ENCODE measurements at places on chromosomes 5 and 9.

DNA sequence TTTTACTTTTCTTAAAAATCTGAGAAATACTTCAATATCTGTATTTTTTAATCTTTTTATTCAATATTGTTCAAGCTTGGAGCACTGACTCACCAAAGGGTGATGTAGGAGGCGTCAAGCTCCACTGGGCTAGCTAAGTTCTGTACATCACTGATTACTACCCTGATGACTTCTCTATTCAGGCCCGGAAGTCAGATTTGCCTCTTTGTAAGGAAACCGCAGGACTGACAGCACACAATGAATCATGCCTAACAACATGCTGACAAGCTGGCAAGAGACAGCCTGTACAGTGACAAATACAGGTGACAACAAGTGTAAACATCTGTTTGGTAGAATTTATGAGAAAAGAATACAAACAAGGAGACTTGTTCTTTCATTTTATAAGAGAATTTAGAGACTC, 627.9 kb upstream of the RORB start:
- DNase-seq, result peak; percentile 61

GRCh38 chr9:93112116-93112863, 16.3 kb downstream of the CARD19 start:
- DNase-seq, result no peak

DNA sequence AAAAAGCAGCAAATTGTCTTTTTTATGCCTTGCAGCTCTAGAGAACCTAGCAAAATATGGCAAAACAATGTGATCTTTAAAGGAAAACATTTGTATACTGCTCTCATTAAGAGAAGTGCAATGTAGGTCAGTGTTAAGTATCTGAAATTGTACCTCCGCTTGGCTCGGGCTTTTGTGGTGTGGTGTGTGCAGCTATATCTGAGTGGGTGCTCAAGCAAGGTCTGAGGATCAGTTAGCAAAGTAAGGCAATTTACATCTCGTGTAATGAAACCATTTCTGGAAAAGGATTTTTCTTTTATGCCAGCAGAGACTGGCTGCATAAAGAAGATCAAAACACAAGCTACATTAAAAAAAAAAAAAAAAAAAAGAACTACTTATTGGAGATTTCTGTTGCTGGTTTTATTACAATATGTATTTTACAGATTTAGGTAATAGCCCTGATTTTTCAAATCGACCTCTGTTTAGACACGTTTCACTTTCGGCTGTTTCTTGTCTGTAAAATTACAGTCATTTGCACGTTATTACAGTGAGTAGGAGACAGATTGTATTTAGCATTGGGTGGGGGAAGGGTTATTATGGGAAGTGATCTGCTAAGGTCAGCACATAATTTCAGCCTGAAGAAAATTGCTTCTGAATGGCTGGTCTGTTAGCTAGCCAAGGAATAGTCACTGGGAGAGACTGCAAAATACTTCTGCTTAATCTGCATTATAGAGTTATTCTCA, 7.9 kb upstream of the ZNF608 start:
- DNase-seq, result peak; percentile 41

- DNase-seq, result no peak
Observed at GRCh38 chr5:74290634-74291241, 349.8 kb downstream of the ENC1 start.

GRCh38 chr9:131997076-131997475, 82.6 kb downstream of the MED27 start:
- DNase-seq, result no peak

- no peak for DNase-seq
Observed at GRCh38 chr5:130605234-130605633, 559.8 kb downstream of the HINT1 start.

GRCh38 chr5:87113861-87114260, 153.8 kb upstream of the RASA1 start:
- peak; percentile 7 for DNase-seq

- DNase-seq, result peak; percentile 46
Observed at GRCh38 chr5:77936365-77936693, 160.2 kb upstream of the TBCA start.

DNA sequence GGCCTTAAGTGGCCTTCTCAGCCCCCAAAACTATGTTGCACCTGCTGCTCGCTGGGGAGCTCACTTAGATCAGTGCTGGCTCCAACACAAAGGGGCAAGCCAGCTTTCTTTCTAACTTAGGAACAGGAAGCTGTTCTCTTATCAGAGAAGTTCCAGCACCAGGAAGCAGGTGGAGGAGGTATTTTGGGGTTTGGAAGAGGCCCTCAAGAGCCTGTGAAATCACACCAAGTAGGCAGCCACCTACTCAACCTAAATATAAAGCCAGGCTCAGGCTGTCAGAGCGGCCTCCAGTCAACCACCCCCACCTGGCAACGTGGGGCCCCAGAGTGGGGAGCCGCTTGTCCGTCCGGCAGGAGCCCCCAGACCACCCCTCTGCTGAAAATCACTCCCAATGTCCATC, 152.8 kb downstream of the OLFM1 start:
- no peak for DNase-seq

- no peak for DNase-seq
Observed at GRCh38 chr5:133895979-133896845, 72.2 kb downstream of the C5orf15 start.

DNA sequence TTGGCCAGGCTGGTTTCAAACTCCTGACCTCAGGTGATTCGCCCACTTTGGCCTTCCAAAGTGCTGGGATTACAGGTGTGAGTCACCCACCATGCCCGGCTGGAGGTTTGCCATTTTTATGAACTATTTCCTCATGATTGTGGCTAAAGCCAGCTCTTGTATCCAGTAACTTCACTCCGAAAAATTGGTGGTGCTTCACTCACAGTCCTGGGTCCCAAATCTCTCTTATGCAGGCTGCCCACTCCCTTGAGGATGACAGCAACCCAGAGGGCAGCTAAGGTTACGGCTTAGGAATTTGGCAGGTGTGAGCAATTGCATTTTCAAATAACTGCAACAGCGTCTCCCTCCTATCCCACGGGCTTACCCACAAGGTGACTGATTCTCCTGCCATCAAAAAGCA, 23.4 kb upstream of the FUBP3 start:
- DNase-seq, result no peak

- no peak for DNase-seq
Observed at GRCh38 chr9:117021906-117022305, 334.8 kb downstream of the TRIM32 start.

- no peak for DNase-seq
Observed at GRCh38 chr9:133920471-133920870, 71.7 kb downstream of the VAV2 start.

DNA sequence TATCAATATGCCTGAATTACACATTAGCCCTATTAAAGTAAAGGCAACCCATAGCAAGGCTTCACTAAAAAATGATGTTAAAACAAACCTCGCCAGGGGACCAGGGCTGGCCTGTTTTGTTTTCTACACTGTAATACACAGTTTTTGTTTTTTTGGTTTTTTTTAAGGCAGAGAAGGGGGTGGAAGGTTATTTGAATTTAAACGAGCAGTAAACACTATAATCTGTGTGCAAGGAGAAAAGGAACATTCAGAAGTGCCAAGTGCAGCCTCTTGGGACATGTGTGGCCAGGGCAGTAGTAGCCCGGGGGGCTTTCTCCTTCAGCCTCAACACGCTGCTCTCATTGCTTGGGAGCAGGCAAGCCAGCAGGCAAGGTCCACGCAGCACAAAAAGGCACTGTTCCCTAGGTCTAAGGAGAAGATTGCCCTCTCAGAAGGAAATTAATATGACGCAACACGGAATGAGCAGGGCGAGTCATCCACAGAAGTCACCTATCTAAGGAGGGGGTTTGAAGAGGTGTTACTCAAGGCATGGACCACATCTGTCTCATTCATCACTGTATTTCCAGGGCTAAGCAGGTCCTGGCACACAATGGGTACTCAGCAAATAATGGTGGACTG, 16.2 kb downstream of the SIL1 start:
- no peak for DNase-seq

- no peak for DNase-seq
Observed at GRCh38 chr5:96141749-96142148, 180.1 kb upstream of the ELL2 start.

GRCh38 chr5:28914297-28914696, 1875.9 kb upstream of the CDH9 start:
- DNase-seq, result no peak

- no peak for DNase-seq
Observed at GRCh38 chr5:89537800-89538199, 654.8 kb upstream of the MEF2C start.

- DNase-seq, result no peak
Observed at GRCh38 chr9:119368681-119369581, at the start of gene BRINP1. TSS of gene BRINP1 (minus strand) at chr9:119369435. CDS start at chr9:119313355, 56,080 bp downstream.

- no peak for DNase-seq
Observed at GRCh38 chr5:10365782-10366181, 12.3 kb downstream of the MARCHF6 start.

GRCh38 chr5:72860499-72860898, 44.0 kb downstream of the TNPO1 start:
- DNase-seq, result no peak

DNA sequence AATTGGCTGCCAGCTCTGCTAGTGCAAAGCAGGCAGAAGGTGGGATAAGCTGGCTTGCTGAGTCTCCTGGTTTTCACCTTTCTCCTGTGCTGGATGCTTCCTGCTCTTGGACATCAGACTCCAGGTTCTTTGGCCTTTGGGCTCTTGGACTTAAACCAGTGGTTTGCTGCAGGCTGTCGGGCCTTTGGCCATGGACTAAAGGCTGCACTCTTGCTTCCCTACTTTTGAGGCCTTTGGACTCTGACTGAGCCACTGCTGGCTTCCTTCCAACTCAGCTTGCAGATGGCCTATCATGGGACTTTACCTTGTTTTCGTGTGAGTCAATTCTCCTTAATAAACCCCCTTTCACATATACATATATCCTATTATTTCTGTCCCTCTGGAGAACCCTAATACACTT, 1293.9 kb upstream of the CDH6 start:
- DNase-seq, result no peak

DNA sequence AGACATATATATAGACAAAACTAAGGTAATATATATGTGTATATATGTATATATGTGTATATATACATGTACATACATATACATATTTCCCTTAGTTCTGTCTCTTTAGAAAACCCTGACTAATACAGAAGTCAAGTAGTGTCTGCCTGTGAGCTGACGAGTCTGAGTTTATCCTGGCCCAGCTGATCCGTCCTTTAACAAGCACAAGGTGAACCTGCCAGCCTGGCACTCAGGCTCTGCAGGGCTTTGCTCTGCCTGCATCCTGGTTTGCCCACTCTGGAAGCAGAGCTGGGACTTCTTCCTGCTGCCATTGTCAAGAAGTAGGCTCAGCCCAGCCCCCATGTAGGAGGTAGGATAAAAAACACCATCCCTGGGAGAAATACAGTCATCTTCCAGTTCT, 388.0 kb downstream of the ICE1 start:
- no peak for DNase-seq

Measured in NAMALWA (cell line).